Camera-type eye (tissue), 1 donor: ENCODE measurements at places on chromosomes 16 and 17. TPM values are rescaled to one million over a fixed set of nuclear protein-coding genes. Genes with fewer than 3 reads are reported as not detected.

The HS3ST2 gene
- total RNA-seq: 1.6 TPM

The HSD3B7 gene
- total RNA-seq: 8.4 TPM

The ABCA10 gene
- 10.1 TPM for total RNA-seq

The ADAD2 gene
- total RNA-seq: 4.3 TPM

The ODF4 gene
- not detected for total RNA-seq

The SLC4A1 gene
- total RNA-seq: 23.6 TPM

The BANP gene
- 46.5 TPM for total RNA-seq

The ZPBP2 gene
- not detected for total RNA-seq

The IGSF6 gene
- 0.99 TPM for total RNA-seq

The ODAD4 gene
- 2.9 TPM for total RNA-seq

The CD300LB gene
- total RNA-seq: 0.71 TPM

The TCAP gene
- total RNA-seq: 57.6 TPM

The SOX15 gene
- 3.2 TPM for total RNA-seq

The RAB34 gene
- 53.9 TPM for total RNA-seq

The NSF gene
- total RNA-seq: 76.4 TPM

The KRTAP9-2 gene
- not detected for total RNA-seq

The ZDHHC1 gene
- 11.1 TPM for total RNA-seq

The WNT3 gene
- 2.9 TPM for total RNA-seq

The QRICH2 gene
- total RNA-seq: 5.1 TPM

The TVP23A gene
- total RNA-seq: 10.6 TPM

The MT3 gene
- not detected for total RNA-seq

The CACNA1H gene
- total RNA-seq: 26.6 TPM

The CTDNEP1 gene
- total RNA-seq: 74.5 TPM

The NACA2 gene
- total RNA-seq: not detected

The KARS1 gene
- total RNA-seq: 97.9 TPM

The OGFOD3 gene
- total RNA-seq: 32.9 TPM

The TMC5 gene
- total RNA-seq: 1.9 TPM

The NPTX1 gene
- total RNA-seq: 12.9 TPM

The AOC2 gene
- total RNA-seq: 44.6 TPM

The NLRC3 gene
- total RNA-seq: 0.71 TPM

The NLE1 gene
- 24.4 TPM for total RNA-seq

The CTNS gene
- 13.8 TPM for total RNA-seq

The HOXB3 gene
- 0.22 TPM for total RNA-seq

The CRYM gene
- 58.2 TPM for total RNA-seq

The SHCBP1 gene
- total RNA-seq: 7.4 TPM

The KRTAP16-1 gene
- not detected for total RNA-seq

The SRCIN1 gene
- 14.8 TPM for total RNA-seq

The NEURL4 gene
- 38.8 TPM for total RNA-seq

The CES4A gene
- total RNA-seq: 8.9 TPM

The CRHR1 gene
- 20.6 TPM for total RNA-seq

The BEAN1 gene
- 5.9 TPM for total RNA-seq
